NCI-H2227 treated with DMSO at 0.1 percent for 48 hours (cell line): ENCODE measurements at places on chromosomes 12 and 14.

DNA sequence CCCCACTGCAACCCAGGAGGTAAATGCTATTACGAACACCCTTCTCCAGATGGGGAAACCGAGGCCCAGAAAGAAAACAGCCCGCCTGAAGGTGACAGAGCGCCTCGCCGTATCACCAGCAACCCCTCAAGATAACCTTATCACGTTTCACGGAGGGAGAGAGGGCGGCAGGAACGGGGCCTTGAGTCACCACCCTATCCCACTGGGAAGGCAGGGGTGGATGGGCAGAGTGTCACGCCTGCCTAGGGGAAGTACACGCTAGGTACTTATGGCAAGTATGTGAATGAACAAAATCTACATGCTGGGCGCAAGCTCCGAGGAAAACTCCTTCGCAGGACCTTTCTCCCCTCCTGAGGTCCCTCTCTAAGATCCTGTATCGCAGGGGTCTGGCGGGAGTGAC, 17.8 kb downstream of the NCOR2 start:
- no peak for DNase-seq

DNA sequence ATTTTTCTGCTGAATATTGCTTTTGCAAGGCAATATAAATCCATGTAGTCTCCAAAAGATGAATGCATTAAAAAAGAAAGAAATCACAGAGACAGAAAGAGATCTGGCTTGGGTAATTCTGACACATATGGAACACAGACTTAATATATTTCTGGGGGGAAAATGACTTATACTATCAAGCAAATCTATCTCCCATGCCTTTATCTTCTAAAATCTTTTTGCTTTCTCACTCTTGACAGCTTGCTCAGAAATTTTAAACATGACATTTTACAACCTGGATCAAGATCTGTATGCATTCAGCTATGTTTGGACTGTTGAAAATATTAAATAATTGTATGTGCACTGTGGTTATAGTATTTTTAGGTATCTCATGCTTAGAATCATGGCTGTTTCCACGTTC, 73.0 kb downstream of the KITLG start:
- no peak for DNase-seq

GRCh38 chr12:75881920-75882319, 149.7 kb downstream of the PHLDA1 start:
- DNase-seq = no peak

GRCh38 chr12:30622509-30622908, 73.2 kb downstream of the IPO8 start:
- DNase-seq = no peak

DNA sequence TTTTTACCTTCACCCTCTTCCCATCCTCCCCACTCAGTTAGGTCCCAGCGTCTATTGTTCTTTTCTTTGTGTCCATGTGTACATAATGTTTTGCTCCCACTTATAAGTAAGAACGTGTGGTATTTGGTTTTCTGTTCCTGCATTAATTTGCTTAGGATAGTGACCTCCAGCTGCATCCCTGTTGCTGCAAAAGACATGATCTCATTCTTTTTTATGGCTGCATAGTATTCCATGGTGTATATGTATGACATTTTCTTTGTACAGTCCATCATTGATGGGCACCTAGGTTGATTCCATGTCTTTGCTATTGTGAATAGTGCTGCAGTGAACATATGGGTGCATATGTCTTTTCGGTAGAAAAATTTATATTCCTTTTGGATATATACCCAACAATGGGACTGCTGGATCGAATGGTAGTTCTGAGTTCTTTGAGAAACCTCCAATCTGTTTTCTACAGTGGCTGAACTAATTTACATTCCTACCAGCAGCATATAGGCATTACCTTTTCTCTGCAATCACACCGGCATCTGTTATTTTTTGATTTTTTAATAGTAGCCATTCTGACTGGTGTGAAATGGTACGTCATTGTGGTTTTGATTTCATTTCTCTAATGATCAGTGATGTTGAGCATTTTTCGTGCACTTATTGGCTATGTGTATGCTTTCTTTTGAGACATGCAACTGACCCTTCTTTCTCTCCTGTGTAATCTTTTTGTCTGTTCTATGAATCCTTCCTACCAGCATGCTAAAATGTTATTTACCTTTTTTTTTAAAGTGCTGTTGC, 279.7 kb upstream of the AMIGO2 start:
- DNase-seq = no peak
